ENCODE measurements at places on chromosomes 1 and 21.

- DNase-seq: peak; percentile 48
Observed at GRCh38 chr1:23743287-23744152, at the start of gene ELOA. ELOA (plus strand) TSS chr1:23743471; CDS start chr1:23743504, 33 bp downstream.

- DNase-seq: no peak
Observed at GRCh38 chr1:33955096-33955495, 91.2 kb downstream of the HMGB4 start.

DNA sequence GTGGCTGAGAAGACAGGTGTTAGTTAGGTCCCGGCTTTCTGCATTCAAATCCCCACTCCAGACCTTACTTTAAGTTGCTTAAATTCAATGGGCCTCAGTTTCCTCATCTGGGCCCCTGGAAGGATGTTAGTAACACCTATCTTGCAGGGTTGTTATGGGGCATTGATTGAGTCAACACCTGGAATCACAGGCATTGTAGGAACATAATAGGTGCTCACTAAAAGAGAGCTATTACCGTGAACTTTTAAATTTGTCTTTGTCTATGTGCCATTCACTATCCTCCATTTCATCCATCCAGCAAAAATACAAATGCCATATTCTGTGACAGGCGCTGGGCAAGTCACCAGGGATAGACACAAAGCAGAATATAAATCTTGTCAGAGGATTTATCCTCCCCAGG, 10.5 kb upstream of the MAPKAPK2 start:
- DNase-seq: no peak

DNA sequence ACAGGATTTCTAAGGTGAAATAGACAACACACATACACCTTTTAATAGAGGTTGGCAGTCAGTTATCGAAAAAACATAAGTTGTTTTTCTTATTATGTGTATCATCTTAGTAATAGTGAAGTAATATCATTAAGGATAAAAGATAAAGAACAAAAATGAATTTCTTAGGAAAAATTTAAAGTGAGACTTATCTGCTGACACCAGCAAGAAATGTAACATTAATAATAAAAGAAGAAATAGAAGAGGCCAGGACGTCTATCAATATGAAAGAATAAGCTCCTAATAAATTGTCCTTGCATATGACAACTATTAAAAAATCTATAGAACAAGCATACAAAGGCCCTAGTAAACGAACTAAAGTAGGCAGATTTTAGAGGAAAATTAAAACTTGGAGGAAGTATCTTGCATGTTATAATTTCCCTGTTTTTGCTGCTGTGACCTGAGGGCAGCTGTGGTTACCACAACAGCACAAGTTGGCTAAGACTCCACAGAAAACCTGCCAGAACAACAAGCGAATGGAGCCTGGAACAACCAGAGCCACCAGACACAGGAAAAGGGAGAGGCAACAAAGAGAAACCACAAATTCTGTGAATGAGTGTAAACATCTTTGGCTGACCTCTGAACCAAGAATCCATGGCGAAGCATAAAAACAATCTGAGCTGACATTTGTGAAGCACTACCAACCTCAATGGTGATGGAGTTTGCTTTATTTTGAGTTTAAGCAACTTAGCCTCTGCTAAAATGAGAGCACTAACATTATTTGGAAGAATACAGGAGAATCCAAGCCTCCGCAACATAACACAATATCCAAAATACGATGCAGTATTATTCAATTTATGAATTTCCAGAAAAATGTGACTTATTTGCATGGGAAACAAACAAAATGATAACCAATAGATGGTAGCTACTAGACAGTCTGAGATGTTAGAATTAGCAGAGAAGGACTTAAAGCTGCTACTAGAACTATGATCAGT, 207.5 kb downstream of the KCNT2 start:
- DNase-seq: no peak

- no peak for DNase-seq
Observed at GRCh38 chr1:18072066-18072465, 35.5 kb upstream of the IGSF21 start.

DNA sequence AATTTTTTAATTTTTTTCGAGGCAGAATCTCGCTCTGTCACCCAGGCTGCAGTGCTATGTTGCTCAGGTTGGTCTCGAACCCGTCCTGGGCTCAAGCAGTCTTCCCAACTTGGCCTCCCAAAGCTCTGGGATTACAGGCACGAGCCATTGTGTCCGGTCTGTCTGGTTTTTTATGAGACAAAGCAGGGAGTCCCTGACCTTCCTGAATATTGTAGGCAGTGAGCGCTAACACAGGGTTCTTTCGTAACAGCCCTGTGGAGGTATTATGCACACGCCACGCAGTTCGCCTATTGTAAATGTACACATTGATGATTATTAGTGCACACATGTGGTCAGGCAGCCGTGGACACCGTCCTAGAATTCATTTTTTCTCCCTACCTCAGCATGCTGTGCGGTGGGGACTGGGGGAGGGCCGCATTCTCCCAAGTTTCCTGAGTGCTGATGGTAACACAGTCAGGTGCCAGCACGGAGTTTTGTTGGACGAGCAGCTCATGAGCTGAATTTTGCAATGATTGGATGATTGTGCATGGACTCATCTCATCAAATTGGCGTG, 19.6 kb downstream of the SPSB1 start:
- DNase-seq: no peak

DNA sequence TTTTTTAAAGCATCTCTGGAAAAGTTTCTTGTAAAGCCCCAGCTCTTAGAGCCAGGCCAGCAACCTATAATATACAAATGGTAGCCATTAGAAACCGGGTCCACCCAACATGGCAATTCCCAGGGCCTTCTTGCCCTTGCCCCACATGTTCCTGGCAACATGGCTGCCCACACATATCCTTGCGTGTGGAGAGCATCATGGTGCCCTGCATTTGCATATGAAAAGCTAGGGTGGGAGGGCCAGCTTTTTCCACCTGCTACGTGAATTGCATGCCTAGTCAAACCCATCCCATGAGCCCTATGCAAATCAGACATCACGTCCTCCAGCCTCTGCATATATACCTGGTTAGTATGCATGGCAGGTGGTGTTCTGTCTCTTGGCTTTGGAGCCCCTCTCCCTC, 88.2 kb downstream of the RABGAP1L start:
- no peak for DNase-seq

DNA sequence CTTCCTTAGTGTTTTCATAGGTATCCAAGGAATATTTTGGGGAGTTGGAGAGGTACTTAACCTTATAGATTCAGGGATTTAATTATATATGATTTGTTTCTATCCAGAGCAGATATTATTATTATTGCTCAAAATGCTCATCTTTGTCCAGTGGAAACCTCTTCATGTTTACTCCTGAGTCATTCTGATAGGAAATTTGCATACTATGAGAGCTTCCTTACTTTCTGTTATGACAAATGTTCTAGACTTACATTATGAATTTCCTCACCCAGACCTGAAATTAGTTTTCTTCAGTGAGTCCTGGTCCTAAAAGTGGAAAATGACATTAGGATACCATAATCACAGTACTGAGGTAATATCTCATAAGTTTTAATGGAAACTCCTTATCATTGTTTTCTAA, 57.5 kb upstream of the PLPPR5 start:
- no peak for DNase-seq

DNA sequence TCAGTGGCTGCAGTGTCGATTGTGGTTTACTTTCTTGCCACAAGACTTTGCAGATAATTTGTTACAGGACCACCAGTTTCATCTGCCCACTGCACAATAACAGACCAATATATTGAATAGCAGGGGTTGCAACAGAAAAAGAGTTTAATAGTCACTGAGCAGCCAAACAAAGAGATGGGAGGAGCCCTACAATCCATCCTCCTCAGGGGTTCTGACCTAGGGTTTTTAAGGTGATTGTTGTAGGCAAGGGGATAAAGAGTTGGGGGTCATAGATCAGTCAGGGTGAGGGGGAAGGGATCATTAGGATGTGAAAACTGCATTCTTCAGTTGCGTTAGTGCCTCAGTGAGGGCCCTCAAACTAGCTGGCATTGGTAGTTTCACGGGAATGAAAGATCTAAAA, 110.7 kb upstream of the OLFM3 start:
- DNase-seq: no peak

- DNase-seq: no peak
Observed at GRCh38 chr21:45994086-45994661, 12.6 kb downstream of the COL6A1 start.

DNA sequence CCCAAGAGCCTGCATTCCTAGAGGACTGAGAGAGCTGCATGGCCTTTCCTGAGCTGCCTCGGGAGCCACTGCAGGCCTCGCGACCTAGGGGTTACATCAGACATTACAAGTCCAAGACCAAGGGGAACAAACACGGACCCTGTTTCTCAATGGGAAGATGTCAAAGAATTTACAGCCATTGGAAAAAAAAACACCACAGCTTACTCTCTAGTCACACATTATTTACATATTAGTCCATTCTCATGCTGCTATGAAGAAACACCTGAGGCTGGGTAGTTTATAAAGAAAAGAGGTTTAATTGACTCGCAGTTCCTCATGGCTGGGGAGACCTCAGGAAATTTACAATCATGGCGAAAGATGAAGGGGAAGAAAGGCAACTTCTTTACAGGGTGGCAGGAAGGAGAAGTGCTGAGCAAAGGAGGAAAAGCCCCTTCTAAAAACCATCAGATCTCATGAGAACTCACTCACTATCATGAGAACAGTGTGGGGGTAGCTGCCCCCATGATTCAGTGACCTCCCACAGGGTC, 8.4 kb upstream of the PRMT2 start:
- DNase-seq: no peak

GRCh38 chr1:238608144-238608543, 717.4 kb upstream of the ZP4 start:
- DNase-seq: no peak

DNA sequence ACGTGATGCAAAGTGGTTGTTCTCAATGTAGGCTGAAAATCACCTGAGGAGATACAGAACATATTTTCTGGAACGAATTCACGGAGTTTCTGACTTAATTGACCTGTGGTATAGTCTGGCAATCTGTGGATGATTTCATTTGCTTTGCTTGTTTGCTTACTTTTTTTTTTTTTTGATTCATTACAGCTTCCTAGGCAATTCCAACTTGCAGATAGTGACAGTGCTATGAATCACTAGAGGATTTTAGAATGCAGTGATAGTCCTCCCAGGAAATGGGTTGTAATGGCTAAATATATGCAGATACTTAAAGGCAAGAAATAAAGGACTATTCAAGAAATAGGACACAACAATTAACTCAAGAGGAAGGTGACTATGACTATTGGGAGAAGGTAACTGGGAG, 1378.1 kb upstream of the PRMT6 start:
- DNase-seq: no peak

DNA sequence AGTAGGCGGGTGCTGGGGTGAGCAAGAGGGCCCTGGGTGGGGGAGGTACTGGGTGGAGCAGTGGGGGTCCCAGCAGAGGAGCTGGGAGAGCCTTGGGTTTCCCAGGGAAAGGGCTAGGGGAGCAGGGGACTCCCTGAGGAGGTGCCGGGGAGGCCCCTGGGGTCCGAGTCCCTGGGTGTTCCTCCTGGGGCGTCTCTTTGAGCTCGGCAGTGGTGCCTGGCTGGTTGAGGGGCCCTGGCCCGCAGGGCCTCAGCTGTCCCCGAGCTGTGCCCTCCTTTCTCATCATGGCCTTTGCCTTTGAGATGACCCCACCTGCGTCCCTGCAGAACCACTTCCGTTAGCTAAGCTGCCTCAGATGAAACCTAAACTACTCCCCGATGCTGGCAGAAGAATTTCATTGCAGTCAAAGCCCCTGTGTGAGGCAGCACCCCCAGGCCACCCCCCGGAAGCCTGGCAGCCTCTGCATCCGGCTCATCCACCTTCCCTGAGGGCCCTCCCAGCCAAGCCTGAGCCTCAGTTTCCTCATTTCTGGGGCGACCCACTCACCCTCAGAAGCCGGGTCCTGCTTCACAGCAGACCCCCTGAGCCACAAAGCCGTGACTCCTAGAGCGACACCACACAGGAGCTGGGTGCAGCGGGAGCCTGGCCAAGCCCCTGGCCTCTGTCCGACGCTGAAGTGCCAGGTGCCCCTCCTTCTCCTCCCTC, 43.5 kb upstream of the TRAPPC10 start:
- DNase-seq: no peak

DNA sequence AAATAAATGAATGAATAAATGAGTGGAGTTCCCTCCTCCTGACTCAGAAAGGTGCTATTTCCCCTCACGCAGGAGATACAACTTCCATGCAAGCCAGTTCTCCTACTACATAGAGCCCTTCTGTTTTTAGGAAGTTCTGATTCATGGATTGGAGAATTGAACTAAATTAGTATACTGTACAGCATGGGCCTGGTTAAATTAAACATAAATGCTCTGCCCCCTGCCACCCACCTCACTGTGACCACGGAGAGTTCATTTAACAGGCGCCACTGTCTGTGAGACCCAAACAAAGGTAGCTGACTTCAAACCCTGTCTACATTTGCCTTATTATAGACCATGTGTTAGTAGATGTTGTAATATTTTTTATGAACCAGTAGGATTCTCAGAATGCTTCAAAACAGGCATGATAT, 9.1 kb upstream of the IRF2BP2 start:
- DNase-seq: no peak

DNA sequence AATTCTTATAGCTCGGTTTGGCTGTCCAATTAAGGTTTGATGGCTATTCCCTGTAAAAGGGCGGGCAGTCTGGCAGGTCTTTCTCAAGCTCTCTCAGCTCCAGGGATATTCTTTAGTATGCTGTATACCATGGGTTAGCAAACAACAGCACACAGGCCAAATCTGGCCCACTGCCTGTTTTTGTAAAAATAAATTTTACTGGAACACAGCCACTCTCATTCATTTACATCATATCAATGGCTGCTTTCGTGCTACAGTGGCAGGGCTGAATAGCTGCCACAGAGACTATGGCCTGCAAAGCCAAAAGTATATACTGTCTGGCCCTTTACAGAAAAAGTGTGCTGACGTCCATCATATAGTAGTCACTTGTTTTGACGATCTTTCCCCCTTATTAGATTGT, 32.0 kb downstream of the MACO1 start:
- no peak for DNase-seq

- no peak for DNase-seq
Observed at GRCh38 chr1:226353698-226354525, 44.9 kb upstream of the LIN9 start.

GRCh38 chr1:62234688-62235087, 40.0 kb downstream of the L1TD1 start:
- no peak for DNase-seq

- no peak for DNase-seq
Observed at GRCh38 chr1:29186252-29186651, 4.6 kb upstream of the SRSF4 start.

GRCh38 chr1:210687582-210688279, 359.0 kb downstream of the HHAT start:
- no peak for DNase-seq

GRCh38 chr1:942864-943533, 16.1 kb downstream of the NOC2L start:
- DNase-seq: no peak

DNA sequence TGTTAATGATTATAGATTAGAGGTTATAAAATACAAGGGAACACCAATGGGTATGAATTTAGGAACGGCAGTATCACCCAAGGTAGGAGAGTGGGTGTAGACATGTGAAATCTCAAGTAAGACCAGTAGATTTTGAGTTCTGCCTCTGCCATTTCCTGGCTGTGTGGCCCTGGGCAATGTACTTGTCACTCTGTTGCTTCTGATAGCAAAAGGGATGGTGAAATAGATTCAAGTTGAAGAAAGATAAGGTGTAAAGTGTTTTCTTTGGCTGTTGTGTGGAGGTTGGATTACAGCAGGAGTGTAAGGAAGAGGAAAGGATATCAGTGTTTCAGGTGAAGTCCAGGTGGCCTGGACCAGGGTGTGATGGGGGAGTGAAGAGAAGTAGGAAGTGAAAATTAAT, 64.3 kb downstream of the ADSS2 start:
- DNase-seq: no peak

All from stimulated activated CD8-positive, alpha-beta memory T cell treated with anti-CD3 and anti-CD28 coated beads, Interleukin-7, amount 100 ng/mL, for 1 hour (primary cell).